Right hindlimb (tissue), 1 donor: ENCODE measurements at places on chromosomes 1 and 21.

GRCh38 chr1:228376651-228377631 is 29.7 kb downstream of the TRIM11 start:
- no peak for DNase-seq

DNA sequence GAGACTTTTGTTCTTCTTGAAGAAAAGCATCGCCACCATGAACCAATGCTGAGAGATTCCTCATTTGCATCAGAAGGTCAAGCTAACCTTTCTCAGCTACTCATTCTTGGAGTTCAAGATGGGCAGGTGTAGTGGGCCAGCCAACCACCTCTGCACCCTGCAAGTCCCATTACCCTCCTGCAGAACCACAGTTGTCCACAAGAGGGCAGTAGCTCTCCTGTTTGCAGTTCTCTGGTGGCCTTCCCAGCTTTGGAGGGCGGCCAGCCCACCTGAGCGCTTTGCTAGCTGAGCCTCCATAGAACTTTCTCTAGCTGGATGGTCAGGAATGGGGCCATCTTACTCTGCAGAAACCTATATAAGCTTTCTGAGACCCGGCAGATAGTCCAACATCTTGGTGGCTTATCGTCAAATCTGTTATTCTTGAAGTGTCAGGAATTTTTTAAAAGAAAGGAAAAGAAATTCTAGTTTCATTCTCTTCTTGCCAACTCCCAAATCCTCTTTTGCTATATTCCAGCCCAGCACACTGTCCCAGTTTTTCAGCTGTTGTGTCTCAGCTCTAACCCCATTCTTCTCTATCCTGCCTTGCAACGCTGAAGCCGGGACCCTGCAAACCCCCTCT is 11.0 kb upstream of the LMX1A start:
- DNase-seq, result peak; percentile 83

DNA sequence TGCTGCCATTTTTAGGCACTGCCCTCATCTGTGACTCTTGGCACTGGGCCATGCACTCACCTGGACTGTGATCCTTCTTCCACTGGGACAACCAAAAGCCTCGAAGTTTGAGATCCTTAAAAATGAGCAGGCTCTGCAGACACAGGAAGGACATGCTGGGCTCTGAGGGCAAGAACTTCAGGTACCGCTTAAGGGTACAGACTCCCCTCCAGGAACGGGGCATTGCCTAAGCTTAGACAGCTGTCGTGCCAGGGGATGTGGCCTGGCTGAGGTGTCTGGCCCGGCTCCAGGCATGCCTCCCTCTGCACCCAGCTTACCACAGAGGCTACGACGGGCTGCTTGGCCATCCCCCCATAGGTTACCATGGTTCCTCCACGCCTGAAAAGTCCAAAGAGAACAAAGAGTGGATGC is 14.2 kb upstream of the SRSF4 start:
- no peak for DNase-seq

- no peak for DNase-seq
These were observed 23.9 kb downstream of the FMO5 start for GRCh38 chr1:147201276-147201675.

DNA sequence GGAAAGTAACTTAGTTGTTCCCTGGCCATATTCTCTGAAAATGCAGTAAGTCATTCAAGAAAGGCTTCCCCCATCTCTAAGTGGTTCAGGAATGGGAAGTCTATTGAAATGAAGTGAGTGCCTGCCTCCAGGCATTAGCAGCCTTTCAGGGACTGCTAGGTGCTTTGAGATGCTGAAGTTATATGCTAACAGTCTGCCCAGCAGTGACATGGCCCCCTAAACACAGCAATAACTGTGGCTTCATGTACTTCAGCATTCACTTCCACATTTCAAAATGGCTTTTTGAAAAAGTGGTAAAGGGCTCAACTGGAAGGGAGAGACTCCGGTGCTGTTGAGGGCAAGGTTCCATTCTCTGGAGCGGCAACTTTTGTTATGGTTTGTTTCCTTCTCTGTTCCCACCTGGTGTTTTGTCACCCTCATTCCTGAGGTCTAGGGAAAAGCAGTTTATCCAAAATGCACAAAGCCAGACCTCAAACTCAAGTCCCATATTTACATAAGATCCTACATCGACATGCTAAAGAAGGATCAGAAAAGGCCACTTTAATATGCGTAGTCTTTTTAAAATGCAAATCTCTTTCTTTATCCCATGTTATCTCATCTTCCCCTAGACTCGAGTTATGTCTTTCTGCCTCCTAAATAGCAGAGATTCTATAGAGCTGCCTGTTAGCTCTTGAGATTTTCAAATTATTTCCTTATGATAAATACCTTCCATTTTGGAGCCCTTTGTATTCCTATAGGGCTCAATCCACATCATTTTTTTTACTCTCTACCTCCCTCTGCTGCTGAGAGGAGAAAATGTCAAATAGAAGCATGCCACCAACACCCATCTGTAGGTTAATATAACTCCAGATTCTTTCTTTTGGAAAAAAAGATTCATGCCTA is 34.2 kb upstream of the LRRC8C start:
- DNase-seq, result no peak

DNA sequence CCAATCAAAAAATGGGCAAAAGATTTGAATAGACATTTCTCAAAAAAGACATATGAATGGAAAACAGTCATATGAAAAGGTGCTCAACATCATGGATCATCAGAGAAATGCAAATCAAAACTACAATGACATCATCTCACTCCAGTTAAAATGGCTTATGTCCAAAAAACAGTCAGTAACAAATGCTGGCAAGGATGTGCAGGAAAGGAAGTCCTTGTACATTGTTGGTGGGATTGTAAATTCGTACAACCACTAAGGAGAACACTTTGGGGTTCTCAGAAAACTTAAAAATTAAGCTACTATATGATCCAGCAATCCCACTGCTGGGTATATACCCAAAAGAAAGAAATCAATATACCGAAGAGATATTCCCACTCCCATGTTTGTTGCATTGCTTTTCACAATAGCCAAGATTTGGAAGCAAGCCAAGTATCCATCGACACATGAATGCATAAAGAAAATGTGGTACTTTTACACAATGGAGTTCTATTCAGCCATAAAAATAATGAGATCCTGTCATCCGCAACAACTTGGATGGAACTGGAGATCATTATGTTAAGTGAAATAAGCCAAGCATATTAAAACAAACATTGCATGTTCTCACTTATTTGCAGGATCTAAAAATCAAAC is 17.9 kb downstream of the GBP5 start:
- no peak for DNase-seq

DNA sequence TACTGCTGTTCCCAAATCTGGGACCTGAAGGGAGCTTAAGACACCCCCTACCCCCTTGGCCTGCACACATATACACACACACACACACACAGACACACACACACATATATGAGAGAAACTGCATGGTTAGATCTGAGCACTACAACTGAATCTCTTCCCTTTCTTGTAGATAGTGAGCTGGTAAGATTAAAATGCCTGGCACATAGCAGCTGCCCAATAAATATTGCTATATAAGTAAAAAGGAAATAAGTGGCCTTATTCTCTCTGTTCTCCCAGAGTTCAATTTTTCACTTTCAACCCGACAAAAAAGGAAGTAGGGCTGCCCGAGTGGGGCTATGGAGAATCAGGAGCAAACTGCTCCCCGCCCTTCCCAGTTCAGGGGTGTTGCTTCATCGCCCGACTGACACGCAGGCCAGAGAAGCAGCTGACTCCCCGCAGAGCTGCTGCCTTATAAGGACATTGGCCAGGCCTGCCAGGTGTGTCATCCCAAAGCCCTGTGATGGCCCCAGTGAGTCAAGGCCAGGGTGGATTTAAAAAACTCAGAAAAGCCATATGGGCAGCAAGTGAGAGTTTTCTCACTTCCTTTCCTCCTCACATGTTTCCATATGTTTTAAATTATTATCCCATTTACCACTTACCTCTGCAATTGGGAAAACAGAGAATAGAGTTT is 106.5 kb upstream of the SLC44A3 start:
- peak; percentile 84 for DNase-seq

- DNase-seq, result no peak
These were observed 9.7 kb downstream of the DNASE2B start for GRCh38 chr1:84407958-84408422.

- DNase-seq, result no peak
These were observed 61.8 kb upstream of the IFNLR1 start for GRCh38 chr1:24248859-24249258.

DNA sequence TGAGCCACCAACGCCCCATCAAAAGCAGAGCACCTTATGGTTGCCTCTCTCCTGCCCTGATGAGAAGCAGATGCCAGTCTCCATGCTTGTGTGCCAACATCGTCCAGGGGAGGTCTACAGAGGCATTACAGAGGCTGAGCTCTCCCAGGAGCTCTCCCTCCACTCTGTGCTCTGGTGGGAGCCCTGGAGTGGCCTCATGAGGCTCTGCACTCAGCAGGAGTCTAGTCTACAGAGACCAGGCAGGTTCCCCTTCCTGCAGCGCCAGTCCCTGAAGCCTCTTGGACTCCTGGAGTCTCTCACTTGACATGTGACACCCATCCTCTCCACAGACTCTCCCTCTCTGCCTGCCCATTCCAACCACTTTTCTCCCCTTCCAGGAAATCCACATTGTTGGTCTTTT is 3.4 kb downstream of the DCST1 start:
- DNase-seq, result no peak

DNA sequence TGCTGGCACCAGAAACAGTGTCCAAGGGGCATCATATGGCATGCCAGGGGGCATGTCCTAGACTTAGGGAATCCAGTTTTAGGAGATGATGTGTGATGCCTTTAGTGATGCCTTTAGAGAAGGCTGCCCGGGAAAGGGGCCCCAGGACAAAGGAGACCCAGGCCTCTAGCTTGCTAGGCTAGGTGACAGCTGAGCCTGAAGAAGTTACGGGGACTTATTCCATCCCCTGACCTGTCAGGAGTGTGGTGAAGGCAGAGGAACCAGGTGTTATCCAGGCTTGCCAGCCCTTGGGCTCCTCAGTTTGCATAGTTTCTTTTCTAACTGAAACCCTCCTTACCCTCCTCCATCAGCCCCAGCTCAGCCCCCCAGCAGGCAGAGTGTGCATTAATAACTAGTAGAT is 269.7 kb upstream of the CSF3R start:
- DNase-seq, result no peak

DNA sequence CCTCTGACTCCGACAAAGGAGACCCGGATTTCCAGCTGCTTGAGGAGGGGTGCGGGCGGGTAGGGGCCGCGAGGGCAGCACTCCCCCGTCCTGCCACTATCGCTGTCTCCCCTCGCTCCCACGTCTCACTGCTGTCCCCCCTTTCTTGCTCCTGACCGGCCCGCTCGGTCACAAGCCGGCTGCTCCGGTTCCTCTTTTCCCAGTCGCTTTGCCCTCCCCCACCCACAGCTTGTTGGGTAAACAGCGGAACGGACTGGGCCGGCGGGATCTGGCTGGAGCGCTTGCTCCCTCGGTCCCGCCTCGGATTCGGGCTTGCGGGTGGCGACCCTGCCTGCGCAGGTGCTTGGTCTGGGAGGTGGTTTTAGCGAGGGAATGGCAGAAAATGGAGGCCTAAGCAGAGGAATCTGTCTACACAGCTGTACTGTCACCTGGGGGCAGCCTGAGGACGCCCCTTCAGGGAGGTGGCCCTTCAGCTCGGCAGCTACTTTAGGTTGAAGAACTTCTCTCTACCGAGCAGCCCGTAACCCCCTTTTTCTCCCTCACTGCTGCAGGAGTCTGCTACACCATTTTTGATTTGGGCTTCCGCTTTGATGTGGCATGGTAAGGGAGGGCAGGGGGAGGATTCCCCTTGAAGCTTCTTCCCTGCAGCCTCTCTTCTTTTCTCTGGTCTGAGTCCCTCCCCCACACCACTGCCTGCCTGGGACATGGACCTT is 645 bp downstream of the ATP6V0B start:
- no peak for DNase-seq
